Stimulated activated CD4-positive, alpha-beta T cell treated with anti-CD3 and anti-CD28 coated beads, Interleukin-12 subunit alpha, Interleukin-12 subunit beta, amount 100 ng/mL, for 4 hours (primary cell): ENCODE measurements at places on chromosomes 3 and 15.

- no peak for DNase-seq
Measured at GRCh38 chr3:152193673-152194267, 75.0 kb upstream of the MBNL1 start.

- no peak for DNase-seq
Measured at GRCh38 chr3:153146191-153147053, 15.6 kb upstream of the RAP2B start.

- no peak for DNase-seq
Measured at GRCh38 chr3:38119821-38120692, 16.9 kb downstream of the ACAA1 start.

DNA sequence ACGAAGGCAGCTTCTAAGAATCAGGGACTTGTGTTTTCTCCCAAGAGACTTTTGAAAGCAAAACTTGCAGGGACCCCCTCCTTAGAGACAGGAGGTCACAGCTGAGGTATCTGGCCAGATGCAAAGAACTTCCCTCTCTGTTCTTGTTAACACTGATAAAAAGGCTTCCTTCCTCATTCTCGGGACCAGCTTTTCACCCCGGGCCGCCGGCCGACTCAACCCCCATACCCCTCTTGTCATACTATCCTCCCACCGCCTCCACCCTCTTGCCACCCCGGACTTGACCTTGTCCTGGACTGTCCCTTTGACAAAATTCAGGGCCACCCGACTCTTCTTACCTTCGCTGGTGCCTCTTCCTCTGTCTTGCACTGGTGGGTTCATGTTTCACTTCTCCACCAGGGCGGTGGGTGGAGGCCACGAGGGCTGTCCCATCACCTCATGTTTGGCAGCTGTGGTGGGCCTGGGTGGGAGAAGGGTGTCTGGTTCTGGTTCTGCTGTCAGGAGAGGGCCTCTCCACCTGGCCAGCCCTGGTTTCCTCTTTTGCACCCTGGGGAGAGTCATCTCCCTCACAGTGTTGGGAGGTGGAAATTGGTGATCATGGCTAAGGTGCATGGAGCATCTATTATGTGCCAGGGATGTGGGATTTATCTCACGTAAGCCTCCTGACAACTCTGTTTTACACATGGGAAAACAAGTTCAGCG is 32.5 kb downstream of the BHLHE40 start:
- DNase-seq: no peak

DNA sequence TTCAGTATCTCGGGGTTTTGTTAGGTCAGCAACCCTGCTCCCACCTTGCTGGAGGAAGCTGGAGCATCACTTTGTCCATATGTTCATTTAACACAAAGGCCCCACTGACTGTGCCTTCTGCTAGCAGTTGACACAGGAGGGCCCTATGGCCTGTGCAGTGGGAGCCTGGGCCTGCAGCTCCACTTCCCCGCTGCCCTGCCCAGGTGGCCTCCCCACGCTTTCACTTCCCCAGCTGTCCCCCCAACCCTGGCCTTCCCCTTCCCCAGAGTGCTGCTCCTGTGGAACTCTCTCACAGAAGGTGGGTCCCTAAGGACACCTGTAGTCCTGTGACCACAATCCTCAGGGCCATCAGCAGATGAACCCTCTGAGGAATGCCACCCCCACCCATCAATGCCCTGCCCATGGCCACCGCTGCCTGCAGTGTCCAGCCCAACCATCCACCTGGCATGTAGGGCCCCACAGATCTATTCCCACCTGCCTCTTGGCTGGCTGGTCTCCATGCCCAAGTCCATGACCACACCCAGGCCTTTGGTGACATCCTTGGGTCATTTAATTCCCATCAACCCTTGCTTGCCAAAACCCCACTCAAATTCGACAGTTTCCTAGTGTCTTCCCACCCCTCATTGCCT is 13.5 kb downstream of the TBC1D21 start:
- DNase-seq: no peak

DNA sequence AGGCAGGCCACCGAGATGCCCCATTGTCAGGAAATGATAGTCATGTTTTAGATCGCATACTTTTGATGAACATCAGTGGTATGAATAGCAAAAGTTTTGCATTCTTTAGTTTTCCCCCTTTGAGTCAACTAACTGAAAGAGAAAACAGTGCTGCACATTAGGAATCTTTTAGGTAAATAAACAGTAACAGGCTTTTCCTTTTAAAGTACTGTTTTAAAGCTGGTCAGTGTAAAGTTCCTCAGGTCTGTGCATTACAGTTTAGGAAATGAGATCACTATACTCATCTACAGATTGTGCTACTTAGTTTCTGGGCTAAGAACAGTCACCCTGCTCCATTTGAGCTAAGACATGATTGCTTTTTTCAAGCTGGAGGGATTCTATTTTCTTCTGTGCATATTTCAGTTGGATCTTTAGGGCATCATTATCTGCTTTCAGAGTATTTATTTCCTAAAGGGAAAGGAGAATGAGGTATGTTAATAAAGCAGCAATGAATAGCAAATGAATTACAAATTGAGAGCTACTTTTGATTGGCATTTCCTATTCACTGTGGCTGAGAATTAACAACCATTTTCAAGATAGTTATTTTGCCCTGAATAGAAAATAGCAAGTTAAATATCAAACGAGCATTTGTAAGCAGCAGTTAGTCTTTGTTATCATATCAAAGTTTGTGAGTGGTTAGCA is 36.5 kb downstream of the FAM98B start:
- no peak for DNase-seq

DNA sequence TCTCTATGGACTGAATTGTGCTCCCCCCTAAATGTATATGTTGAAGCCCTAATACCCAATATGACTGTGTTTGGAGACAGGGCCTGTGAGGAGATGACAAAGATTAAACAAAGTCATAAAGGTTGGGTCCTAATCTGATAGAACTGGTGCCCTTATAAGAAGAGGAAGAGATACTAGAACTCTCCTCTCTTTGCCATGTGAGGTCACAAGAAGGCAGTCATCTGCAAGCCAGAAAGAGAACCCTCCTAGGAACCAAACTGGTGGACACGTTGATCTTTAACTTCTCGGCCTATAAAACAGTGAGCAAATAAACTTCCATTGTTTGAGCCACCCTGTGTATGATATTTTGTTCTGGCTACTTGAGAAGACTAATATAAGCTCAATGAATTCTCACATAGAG is 31.6 kb upstream of the ENTPD3 start:
- DNase-seq: no peak
